Transverse colon (tissue), 4 donors: ENCODE measurements at places on chromosomes 5 and 9.
A peak's percentile ranks its signal among the peaks of the same experiment; 100 is the strongest.

- DNase-seq: no peak
Measured at GRCh38 chr5:61746831-61747575, 414.9 kb downstream of the ZSWIM6 start.

- DNase-seq: no peak
Measured at GRCh38 chr9:37752642-37753488, 740 bp upstream of the TRMT10B start.

DNA sequence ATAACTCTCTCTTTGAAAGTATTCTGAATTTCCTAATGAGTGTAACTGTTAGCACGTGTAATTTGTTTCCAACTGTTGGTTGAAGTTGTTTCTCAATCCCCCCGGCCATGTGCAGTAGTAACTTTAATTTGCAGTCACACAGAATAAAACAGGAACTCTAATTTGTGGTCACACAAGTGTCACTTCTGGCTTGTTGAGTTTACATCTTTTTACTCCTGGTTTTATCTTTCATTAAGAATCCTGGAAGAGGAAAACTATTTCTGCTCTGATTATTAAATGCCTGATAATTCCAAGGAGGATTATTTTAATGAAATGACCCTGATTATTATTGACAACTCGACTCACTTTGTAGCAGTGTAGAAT lies 1.2 kb downstream of the SCAMP1 start:
- no peak for DNase-seq

DNA sequence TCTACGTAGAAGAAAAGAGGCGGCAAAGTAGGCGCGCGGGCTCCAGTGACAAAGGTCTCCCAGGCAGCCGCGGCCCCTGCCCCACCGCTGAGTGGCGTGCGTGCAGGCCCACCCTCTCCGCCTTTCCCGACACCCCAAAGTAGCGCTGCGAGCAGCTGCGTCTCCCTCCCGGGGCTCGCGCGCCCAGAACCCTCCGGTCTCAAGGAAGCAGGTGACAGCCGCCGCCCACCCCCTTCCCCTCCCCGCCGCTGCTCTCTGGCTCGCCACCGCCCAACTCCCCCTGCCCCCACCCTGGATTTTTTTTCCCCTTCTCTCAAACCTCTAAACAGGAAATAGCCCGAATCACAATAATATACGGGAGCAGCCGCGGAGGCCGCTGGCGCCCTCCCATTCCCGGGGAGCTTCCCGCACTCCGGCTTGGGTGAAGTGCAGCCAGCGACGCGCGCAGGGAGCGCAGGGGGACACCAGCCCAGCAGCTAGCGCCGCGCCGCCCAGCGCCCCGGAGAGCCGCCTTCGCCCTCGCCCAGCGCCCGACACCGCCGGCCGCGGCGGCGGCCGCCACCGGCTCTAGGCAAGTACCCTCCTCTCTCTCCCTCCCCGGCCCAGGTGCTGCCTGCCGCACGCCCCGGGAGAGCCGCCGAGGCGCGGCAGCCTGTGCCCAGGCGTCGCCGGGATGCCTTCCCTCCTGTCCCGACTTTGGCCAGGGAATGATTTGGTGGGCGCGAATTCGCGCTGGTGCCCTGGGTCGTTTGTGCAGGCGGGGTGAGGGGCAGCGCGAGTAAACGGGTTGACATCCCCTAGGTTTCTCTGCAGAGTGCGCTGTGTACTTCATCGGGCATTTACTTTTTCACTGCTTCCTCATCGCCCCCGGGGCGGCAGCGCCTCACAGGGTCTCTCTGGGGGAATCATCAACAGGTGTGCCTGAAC lies 52.7 kb upstream of the TJP2 start:
- DNase-seq: peak; percentile 73

- no peak for DNase-seq
Measured at GRCh38 chr9:74403581-74403980, 93.6 kb upstream of the RORB start.

GRCh38 chr5:11251247-11251646 lies 490.2 kb upstream of the DAP start:
- DNase-seq: no peak

DNA sequence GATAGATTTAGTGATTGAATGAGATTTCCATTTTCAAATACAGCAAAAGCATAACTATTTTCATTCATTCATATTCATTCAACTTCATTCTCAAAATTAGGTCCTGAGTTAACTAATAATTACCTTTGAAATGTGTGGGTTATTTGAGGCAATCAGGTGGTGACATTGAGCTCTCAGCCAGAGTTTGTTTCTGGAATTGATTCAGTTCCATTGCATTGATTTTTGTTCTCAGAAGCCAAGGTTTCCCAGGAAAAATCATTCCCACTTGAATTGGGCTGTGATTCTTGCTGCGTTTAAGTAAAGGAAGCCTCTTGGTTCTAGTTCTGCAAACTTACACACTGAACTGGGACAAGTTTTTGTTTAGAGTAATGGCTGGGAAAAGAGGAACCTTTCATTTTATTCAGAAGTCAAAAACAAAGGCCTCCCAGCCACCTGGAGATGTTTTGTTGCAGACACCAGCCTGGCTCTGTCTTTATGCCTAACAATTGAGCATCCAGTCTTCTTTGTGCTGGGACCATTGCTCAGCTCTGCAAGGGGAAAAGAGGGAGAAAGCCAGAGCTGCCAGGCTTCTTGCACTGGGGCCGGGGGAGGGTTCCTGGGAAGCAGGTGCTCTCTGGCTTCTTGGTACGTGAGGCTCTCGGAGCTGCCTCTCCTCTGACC lies 198.6 kb downstream of the TRIO start:
- no peak for DNase-seq

DNA sequence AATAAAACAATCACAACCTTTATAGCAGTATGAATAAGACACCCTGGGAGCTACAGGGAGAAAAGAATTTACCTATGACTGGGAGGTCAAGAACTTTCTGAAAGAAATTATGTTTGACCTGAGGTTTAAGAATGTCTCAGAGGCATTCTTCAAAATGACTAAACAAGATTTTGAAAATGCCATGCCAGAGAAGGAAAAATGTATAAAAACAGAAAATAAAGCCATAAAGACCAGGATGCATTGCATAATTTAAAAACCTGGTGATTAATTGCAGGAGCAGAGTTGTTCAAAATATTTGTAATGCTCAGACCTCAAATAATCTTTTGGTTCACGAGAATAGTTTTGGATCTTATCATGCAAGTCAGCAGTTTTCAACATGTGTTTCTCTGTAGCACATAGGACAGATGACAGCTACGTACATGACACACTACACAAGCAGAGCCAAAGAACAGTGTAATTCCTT lies 954.7 kb upstream of the ARRDC3 start:
- no peak for DNase-seq

DNA sequence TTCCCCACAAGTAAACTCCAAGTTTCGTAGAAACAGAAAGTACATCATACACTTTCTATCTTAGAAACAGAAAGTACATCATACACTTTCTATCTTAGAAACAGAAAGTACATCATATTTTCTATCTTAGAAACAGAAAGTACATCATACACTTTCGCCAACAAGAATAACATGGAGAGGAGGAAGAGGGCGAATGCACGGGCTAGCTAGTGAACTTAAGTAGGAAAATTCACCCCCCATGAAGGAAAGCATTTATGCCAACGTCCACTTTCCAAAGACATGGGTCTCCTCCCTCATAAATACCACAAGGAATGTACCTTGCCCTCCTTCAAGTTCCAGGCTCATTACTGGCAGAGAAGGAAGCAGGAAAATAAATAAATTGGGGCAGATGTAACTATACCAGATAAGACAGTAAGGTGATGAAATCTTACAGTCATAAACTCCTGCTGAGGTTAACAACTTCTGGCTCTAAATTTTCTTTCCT lies 64.7 kb downstream of the FRMD3 start:
- DNase-seq: no peak

GRCh38 chr5:170186156-170186555 lies 46.6 kb upstream of the C5orf58 start:
- DNase-seq: no peak

GRCh38 chr5:95591490-95591901 lies 28.4 kb upstream of the GPR150 start:
- no peak for DNase-seq

DNA sequence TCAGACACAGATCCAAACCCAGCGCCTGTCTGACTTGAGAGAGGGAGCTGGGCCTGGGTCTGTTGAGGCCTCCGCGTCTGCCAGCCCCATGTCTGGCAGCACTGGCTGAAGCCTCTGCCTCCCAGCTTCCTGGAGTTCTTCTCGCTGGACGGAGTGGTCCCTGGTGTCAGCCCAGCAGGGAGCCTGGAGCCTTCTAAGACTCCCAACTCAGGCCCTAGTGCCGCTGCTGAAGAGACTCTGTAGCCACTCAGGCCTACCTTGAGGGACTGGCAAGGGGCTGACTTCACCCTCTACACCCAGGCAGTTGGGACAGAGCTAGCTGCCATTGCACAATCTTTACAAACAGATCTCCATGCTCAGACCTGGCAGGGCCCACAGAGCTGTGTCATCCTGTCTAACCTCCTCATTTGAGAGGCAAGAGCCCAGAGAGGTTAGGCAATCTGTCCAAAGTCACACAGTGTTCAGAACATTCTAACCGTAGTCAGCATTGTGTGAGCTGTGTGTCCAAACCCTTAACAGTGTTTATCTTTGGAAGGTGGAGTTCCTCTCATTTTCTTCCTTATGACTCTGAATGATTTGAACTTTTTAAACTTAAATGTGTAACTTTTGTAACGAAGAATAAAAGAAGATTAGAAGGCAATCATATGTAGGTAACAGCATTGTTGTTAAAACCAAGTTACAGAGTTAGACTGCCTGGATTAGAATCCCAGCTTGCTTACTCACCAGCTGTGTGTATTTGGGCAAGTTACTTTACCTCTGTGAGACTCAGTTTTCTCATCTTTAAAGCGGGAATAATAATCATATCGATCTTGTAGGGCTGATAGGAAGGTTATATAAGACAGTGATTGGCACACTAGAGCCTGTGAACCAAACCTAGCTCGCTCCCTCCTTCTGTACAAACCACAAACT lies 4.6 kb upstream of the DUSP1 start:
- peak; percentile 84 for DNase-seq

DNA sequence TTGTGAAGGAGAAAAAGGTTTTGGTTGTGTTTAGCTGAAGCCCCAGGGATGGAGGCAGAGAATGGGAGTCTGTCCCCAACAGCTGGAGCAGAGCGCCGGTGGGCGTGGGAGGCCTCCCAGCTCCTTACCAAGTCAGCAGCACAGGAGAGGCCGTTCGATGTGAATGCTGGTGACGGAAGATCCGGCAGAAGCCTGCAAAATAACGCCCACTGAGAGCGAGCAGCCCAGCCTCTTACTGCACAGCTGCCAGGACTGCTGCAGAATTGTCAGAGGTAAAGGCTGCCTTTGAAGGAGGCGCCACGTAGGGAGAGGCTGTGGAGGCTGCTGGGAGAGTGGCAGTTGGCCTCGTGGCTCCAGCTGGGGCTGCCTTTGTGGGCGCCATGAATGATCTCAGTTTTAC lies 26.2 kb downstream of the ANGPTL2 start:
- no peak for DNase-seq

DNA sequence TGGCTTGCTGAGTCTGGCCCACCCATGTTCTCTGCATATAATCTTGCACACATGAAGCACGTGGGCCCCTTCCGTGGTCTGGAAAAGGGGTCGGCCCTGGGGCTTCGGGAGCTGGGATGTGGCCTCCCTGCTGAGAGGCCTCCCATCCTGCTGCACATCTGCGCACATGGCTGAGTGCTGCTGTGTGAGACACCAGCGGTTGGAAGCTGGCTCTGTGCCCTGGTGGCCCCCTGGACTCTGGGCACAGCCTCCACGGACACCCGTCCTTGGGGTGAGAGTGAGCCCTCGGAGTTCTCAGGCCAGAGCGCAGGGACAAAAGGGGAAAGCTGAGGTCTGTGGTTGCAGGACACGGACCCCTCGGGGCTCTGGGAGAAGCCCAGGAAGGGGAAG lies 115.8 kb downstream of the RXRA start:
- DNase-seq: no peak

DNA sequence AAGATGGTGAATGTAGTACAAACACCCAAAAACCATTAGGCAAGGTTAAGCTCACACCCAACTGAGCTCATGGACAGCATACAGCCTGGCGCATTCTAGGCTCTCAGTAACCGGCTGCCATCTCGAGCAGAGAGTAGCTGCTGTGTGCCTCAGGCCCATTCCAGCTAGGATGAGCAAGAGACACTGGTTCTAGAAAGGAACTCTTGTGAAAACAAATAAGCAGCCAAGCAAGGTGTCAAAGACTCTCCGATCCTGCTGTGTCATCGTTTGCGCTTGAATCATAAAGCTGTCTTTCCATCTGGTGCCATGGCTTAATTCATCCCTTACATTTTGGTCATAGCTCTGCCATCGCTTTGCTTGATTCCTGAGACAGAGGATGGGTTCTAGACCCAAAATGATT lies 135.4 kb upstream of the MSX2 start:
- DNase-seq: no peak

GRCh38 chr5:168661593-168662485 lies 82.7 kb upstream of the PANK3 start:
- no peak for DNase-seq

GRCh38 chr5:148418511-148418910 lies 34.8 kb downstream of the FBXO38 start:
- DNase-seq: no peak

- peak; percentile 73 for DNase-seq
Measured at GRCh38 chr9:123642291-123643278, 286.6 kb downstream of the CRB2 start.

DNA sequence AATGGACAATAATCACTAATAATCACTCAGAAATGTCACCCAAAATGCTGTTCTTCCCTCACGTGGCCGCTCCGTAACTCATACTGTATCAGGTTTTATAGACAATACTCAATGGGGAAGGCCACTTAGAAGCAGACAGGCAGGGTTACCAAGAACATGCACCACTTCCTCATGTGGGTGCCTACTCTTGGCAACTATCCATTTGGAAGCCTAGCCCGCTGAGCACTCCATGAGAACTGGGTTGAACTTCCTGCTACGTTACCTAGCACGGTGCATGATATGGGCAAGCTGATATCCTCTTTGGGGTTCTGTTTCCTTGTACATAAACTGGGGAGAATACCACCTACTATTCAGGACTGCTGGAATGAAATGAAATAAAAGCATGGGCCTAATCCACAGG lies 14.3 kb downstream of the DAP start:
- peak; percentile 74 for DNase-seq

- DNase-seq: no peak
Measured at GRCh38 chr9:117739206-117739605, 35.0 kb downstream of the TLR4 start.

DNA sequence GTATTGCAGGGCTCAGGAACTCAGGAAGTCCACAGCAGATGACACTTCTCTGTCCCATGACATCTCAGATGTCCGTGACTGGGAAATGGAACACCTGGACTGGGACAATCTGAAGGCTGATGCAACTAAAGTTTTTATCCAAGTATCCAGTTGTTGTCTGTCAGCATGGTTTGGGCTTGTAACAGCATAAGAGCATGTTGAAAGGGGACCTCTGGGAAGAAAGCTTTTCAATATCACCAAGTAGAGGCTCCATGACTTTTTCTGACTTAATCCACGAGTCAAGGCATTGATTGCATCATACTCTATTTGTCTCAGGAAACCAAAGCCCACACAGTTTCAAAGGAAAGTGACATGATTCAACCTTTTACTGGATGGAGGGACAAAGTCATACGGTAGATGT lies 807.7 kb downstream of the MTRR start:
- no peak for DNase-seq

DNA sequence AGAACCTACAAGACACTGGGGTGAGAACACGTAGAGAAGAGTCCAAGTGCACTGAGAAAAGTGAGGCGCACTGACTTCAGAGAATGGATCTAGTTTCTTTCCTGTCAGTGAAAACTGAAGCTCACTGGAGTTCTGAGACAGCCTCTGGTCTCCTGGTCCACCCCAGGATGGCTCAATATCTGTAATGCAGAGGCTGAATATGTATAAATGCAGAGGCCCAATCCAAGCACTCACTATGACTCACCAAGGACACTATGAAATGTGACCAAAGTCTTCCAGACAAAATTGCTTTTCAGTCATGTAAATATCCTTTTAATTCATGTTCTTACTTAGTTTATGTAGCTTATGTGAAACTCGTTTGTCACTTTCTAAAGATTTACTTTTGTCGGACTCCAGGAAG lies 53.8 kb downstream of the NFIB start:
- no peak for DNase-seq
